ENCODE measurements at places on chromosomes 13 and 19.

GRCh38 chr13:94369972-94370436 lies 109.5 kb downstream of the DCT start:
- DNase-seq: no peak

- no peak for DNase-seq
Observed at GRCh38 chr13:80151016-80151415, 189.9 kb downstream of the SPRY2 start.

GRCh38 chr19:10593820-10594637 lies 6.9 kb upstream of the AP1M2 start:
- no peak for DNase-seq

- DNase-seq: no peak
Observed at GRCh38 chr13:75458696-75459422, 23.1 kb downstream of the TBC1D4 start.

GRCh38 chr19:19109601-19110000 lies 28.7 kb downstream of the TMEM161A start:
- no peak for DNase-seq

DNA sequence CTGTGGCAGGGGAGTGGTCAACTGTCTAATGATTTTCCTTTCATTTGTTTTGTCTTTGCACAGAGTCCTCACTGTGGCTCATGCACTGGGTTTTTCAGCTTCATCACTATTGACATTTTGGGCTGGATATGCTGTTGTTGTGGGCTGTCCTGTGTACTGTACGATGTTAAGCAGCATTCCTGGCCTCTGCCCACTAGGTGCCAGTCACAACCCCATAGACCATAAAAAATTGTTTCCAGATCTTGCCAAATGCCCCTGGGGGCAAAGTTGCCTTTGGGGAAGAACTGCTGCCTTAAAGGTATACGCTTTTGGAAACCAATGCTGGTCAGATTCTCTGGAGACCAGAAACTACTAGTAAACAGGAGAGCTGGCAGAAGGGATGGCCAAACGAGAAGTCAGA lies 310.4 kb downstream of the SPRY2 start:
- no peak for DNase-seq

DNA sequence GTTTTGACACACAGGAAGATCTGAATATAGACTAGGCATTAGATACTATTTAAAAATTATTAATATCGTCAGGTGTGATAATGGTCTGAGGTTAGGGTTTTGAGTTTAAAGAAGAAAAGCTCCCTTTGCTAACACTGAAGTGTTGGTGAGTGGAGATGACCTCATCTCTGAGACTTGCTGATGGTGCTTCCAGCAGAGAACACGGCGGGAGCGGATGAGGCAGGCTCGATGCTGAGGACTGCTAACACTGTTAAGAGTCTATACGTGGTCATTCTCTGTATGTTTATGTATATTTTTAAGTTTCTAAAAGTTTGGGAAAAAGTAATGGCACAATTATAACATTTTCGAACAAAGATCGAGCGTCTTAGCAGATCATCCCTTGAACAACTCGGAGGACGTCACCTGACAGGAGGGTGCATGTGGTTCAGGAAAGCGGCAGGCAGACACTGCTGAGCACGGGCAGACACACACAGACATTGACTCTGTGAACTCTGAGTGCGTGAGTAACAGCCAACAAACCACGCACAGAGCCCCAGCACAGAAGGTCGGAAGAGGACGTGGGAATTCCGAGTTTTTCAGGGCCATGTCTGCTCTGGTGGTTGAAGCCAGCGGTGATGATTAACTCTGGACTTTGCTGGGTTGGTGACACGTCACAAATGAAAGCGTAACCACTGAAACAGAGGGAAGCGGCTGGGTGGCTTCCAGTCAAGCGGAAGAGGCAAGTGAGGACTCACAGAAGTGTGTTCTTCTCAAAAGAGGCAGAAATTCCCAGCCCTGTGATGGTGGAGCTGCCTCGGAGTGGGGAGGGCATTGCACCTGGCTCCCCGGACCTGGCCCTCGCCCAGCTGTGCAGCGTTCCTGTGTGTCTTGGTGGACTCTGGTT lies 91.9 kb upstream of the TEX29 start:
- DNase-seq: no peak

- DNase-seq: no peak
Observed at GRCh38 chr13:49681842-49682435, 9.3 kb downstream of the EBPL start.
